RPMI8226 (cell line): ENCODE measurements at places on chromosomes 2 and 18.
A peak's percentile ranks its signal among the peaks of the same experiment; 100 is the strongest.

DNA sequence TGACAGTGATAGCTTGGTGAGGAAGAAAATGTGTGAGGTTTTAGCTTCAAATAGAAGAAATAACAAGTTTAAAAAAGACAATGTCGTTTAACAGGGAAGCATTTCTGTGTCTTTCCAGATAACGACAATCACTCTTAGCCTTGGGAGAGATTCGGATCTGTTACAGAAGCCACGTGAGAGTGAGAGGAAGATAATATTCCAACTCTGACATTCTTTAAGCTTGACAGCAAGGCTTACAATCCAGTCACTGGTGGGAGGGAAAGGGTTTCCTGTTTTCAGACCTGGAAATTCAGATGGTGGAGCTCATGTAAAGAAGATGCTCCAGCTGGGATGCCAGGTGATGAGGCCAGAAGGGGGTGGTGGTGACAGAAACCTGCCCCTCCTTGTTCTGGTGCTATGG lies 30.8 kb downstream of the FBXO48 start:
- DNase-seq = no peak

- DNase-seq = no peak
These were observed 38.6 kb downstream of the STON1 start for GRCh38 chr2:48568547-48568946.

DNA sequence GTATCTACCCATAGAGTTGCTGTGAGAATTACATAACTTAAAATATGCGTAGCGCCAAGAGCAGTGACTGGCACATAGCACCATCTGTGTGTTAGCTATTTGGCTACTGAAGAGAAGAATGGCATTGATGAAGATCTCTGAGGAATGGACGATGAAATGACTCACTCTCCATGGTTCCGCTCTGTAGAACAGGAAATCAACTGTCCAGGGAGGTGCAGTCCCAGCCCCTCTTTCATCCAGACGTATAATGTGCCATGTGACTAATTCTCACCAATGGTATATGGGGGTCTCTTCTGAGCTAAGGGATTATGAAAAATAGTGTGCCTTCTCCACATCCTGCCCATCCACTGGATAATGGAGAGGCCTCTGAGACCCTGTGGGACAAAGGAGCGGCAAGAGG lies 254.8 kb downstream of the CYP26B1 start:
- no peak for DNase-seq

DNA sequence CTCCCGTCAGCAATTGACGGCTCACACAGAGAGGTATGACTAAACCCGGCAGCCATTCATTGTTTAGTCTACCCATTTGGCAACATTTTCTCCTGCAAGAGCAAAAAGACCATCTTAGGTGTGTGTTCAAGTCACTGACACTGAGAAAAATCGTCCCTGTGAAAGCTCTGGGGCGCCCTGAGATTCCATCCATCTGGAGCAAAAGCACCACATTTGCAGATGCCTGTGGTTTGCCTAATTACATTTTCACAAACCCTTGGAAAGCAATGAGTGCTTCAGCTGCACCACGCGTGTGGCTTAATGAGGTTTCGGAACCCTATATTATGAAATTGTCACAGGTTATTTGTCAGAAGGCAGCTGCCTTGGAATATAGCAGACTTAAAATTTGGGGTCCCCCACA lies 110.7 kb upstream of the PTPRM start:
- DNase-seq = peak; percentile 31

GRCh38 chr2:100178864-100179263 lies 36.5 kb upstream of the AFF3 start:
- no peak for DNase-seq

DNA sequence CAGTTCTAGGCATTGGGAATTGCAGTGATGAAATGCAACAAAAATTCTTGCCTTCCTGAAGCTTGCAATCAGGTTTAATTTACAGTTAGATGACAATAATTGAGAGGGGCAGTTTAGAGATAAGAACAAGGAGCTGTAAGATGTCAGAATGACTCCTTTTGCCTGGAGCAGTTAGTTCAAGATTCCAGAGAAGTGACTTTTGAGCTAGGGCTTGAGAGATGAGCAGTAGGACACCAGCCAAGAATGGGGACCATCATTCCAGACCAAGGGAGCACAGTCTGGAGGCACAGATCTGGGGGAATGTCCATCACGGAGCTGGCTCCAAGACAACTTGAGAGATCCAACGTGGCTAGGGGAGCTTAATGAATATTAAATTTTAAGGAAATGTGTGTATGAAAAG lies 26.8 kb downstream of the CACNB4 start:
- DNase-seq = no peak

GRCh38 chr18:50619861-50620275 lies 60.0 kb downstream of the MAPK4 start:
- no peak for DNase-seq

GRCh38 chr18:79300413-79300812 lies 95.3 kb upstream of the NFATC1 start:
- DNase-seq = no peak

DNA sequence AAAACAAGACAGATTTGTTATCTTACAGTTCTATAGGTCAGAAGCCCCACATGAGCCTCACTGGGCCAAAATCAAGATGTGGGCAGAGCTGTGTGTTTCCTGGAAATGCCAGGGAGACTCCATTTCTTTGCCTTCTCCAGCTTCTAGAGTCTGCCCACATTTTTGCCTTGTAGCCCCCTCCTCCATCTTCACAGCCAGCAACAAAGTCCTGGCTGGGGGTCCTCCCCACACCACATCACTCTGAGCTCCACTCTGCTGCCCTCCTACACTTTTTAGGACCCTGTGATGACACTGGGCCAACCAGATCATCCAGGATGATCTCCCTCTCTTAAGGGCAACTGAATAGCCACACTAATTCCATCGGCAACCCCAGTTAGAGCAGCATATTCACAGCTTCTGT lies 34.3 kb downstream of the ASB1 start:
- DNase-seq = no peak

- no peak for DNase-seq
These were observed 184.9 kb downstream of the AFF3 start for GRCh38 chr2:99957332-99958133.

DNA sequence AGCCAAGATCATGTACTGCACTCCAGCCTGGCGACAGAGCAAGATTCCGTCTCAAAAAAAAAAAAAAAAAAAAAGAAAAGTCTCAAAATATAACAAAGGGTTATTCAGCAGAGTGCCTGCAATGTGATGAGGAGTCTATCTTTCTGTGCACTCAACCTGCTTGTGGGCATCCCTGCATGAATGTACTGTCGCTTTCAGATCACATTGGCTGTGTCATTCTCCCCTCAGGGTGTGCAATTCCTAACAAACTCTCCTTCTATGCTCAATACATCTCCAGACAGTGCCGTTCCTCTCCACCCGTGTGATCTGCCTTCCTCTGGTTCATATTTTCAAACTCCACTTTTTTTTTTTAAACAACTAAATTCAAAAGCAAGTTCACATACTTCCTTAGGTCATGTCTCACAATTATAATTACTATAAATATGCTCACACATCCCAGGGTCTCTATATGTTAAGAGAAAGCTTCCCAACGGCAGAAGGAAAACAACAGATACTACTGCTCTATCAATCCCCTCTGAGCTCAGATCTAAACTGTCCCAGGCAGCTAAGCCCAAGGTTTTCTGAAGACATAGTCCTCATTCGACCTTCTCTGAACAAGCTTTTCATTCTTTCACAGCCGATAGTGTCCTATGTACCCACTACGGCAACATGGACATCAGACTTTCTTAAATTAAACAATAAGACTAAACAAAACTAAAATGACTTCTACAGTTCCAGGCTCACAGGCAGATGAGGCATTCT lies 35.2 kb downstream of the PTMA start:
- DNase-seq = no peak

- peak; percentile 47 for DNase-seq
These were observed 222.9 kb upstream of the AGAP1 start for GRCh38 chr2:235270956-235271355.

DNA sequence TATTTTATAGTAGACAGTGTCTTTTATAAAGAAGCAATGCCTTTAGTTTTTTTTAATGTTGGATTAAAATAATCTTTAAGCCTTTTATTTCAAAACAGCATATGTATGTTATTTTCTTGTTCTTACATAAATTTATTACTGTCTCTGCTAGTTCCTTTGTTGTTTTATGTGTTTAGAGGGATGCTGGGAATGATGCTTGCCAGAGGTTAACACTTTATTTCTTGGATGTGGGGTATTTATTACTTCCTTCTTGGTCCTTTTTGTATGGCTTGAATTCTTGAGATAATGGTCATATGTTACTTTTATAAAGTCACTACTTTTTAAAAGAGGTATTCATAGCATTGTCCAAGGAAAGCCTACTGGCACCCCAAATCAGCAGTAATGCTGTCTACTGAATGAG lies 63.1 kb downstream of the ANKRD12 start:
- no peak for DNase-seq
